Skin of body (tissue), 3 donors: ENCODE measurements at places on chromosomes 2 and 18. TPM values are rescaled to one million over a fixed set of nuclear protein-coding genes. Genes with fewer than 3 reads are reported as not detected.

The BOLL gene
- 0.10 TPM for total RNA-seq

The C2orf80 gene
- not detected for total RNA-seq

The AQP4 gene
- total RNA-seq, result 1.5 TPM

The NMUR1 gene
- 0.69 TPM for total RNA-seq

The IL36RN gene
- total RNA-seq, result 10.9 TPM

The TRIM43B gene
- total RNA-seq, result not detected

The SAG gene
- total RNA-seq, result not detected

The VWC2L gene
- not detected for total RNA-seq

The RAB10 gene
- total RNA-seq, result 61.7 TPM

The SH3BP4 gene
- total RNA-seq, result 14.6 TPM

The PPP1R7 gene
- 31.3 TPM for total RNA-seq
